ENCODE measurements at places on chromosomes 6 and 20.

DNA sequence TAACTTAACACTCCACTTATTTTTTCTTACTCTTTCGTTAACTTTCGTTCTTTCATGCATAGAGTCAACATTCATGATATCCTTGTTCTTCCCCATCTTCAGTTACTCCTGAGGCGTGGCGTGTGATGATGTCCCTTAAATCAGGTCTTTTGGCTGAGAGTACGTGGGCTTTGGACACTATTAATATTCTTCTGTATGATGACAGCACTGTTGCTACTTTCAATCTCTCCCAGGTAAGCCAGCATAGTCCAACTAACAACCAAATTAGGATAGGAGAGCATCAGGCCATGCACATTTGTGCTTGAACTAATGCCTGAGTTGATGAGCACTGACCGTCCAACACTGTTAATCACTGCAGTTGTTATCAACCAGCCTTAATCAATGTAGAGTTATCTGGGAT, 119.6 kb downstream of the TMEM242 start:
- DNase-seq, result no peak

- no peak for DNase-seq
Observed at GRCh38 chr6:14442242-14442641, 324.7 kb downstream of the CD83 start.

- no peak for DNase-seq
Observed at GRCh38 chr20:50488236-50488806, 21.9 kb upstream of the PTPN1 start.

- DNase-seq, result no peak
Observed at GRCh38 chr6:143734641-143735063, 56.9 kb downstream of the PHACTR2 start.

- peak; percentile 25 for DNase-seq
Observed at GRCh38 chr6:133241086-133241900, at the start of gene EYA4. TSS of gene EYA4 (plus strand) at chr6:133241357. CDS start at chr6:133274781, 33,424 bp downstream.

DNA sequence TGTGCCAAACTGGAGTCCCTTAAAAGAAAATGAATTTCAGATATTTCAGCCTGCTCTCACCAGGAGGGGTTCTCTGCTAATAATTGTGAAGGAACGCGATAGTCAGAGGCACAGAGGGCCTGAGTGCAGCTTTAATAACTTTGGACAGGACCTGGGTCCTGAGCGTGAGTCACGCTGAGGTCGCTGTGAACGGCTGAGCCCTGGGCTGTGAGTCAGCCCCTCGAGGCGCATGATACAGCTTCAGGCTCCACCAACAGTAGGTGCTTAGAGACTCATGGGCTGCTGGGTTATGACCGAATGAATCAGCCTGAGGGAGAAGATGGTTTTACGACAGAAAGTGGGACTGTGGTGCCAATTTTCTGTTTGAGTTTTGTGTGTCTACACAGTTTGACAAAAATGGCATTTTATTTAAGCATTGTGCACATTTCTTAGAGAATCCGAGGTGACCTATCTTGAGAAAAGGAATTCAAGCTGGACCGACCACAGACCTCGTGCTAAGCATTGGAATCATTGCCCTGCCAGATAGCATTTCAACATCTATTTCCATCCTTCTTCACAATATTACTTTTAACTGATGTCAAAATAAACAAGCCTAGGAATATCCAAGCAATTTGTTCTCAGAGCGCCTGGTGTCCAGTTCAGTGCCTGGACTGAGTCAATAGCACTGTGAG, 183.0 kb downstream of the THBS2 start:
- peak; percentile 100 for DNase-seq

DNA sequence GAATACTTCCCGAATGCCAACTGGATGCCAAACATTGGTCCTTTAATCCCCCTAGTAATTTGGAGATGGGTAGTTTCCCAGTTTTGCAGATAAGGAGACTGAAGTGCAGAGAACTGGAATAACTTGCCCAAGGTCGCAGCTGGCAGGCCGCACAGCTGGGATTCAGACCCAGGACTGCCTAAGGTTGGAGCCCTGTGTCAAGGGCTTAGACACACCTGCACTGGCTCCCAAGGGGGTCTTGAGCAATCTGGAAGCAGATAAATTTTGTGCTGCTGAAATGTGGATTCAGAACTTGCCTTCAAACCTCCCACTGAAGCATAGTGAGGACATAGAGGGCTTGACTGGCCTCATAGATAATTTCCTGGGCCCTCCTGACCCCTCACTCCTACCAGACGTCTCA, 30.5 kb downstream of the FOXP4 start:
- DNase-seq, result no peak

GRCh38 chr6:132811276-132811675, 3.1 kb upstream of the RPS12 start:
- DNase-seq, result no peak

DNA sequence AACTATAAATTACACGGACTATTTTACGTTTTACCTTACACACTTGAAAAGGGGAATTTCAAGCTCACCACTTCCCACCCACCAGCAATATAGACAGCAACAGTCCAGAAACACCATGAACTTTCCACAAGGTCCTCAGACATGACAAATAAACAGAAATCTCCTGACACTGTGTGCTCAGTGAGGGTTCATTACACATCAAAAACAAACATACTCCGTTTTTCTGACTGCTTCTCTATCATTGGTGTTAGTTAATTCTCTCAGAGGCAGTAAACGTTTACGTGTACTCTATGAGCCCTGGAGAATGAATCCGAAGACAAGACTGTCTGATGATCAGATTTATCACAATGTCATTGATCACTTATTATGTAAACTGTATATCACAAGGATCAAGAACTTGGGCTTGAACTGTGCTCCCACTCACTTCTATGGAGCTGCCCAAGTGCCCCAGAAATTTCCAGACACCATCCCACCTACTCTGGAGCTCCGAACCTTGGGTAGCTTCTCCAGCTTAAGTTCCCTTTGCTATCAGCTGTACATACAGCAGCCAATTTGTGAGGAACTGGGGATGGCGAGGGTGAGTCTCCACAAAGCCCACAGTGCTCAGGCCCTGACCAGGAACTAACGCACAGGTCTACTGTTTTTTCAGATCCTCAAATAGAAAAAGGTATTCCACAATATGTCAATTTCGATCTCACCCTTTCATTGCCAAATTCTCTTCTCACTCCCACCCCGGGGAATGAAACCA, 86.0 kb downstream of the ALDH8A1 start:
- DNase-seq, result no peak

GRCh38 chr20:33362898-33363297, 38.4 kb downstream of the CDK5RAP1 start:
- DNase-seq, result no peak

- peak; percentile 35 for DNase-seq
Observed at GRCh38 chr6:158536891-158537798, 22.7 kb upstream of the TMEM181 start.

- DNase-seq, result no peak
Observed at GRCh38 chr6:36019167-36019566, 5.3 kb downstream of the SLC26A8 start.

GRCh38 chr6:46972531-46972930, 50.8 kb upstream of the ADGRF5 start:
- DNase-seq, result no peak

GRCh38 chr6:117050301-117050700, 173.3 kb downstream of the RFX6 start:
- no peak for DNase-seq

GRCh38 chr6:161393839-161394364, 120.0 kb upstream of the AGPAT4 start:
- DNase-seq, result peak; percentile 86

DNA sequence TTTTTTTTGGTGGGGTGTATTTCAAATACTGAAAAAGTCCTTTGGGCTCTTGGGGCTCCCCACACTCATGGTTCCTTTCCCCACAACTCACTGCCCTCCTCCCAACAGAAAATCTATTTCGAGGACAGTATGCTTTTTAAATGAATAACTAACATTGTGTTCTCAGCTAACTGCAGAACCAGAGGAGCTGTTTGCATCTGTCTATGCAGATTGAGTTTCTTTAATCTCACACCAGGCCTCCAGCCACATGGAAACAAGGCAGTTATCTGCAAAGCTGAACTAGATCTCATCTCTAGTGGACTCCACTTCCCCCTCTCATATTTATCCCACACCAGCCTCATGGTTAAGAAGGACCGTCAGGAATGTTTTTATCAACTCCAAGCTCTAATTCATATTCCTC, 955.1 kb downstream of the KIF16B start:
- no peak for DNase-seq

DNA sequence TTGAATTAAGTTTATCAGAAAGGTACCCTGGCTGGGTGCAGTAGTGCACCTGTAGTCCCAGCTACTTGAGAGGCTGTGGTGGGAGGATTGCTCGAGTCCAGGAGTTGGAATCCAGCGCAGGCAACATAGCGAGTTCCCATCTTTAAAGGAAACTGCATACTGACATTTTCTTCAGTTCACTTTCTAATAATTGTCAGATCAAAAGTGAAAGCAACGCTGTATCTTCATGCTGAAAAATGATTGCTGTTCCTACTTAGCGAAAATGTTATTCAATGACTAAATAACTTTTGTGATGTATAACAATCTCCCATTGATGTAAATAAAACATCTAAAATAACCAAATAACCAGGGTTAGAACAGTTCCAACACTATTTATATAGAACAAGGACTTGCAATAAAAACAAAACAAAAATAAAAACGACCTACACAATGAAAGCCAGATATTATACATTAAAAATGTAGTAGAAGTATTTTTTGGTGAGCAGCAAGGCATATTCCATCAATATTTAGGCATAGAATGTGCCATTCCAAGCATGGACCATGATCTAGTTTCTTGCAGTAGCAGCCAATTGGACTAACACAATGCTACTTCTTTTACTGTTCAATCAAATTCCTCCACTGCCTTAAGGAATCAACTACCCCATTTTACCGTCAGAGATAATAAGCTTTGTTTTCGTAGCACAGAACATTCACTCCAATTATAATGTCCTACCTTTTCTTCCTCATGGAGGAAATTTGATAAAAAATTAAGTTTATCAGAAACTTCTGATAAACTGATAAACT, 1.5 kb downstream of the LATS1 start:
- peak; percentile 25 for DNase-seq

GRCh38 chr20:5687884-5688283, 62.3 kb upstream of the SHLD1 start:
- DNase-seq, result no peak

DNA sequence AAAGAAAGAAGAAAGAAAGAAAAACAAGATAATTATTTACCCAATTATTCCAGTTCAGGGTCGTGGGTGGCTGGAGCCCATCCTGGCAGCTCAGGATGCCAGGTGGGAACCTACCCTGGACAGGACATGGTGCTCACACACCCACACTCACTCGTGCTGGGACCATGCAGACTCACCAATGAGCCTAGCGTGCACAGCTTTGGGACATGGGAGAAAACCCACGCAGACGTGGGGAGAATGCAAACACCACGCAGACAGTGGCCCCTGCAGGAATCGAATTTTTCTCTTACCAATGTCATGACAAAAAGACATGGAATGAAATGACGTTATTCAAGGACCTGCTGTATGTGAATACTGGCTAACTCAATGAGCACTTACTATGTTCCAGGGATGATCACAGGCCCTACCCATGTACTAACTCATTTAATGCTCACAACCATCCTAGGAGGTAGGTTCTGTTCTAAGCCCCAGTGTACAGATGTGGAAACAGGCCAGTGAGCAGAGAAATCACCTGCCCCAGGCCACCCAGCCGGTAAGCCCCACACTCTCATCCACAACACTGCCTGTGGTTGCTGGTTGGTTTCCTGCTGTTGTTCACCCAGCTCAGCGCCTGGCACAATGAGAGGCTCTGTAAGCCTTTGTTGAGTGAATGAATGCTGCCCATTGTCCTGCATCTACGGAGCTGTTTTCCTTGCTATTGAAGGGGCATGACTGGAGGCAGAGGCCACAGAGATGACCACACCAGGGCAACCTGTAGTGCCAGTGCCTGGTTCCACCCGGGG, 6.8 kb upstream of the PI16 start:
- no peak for DNase-seq

DNA sequence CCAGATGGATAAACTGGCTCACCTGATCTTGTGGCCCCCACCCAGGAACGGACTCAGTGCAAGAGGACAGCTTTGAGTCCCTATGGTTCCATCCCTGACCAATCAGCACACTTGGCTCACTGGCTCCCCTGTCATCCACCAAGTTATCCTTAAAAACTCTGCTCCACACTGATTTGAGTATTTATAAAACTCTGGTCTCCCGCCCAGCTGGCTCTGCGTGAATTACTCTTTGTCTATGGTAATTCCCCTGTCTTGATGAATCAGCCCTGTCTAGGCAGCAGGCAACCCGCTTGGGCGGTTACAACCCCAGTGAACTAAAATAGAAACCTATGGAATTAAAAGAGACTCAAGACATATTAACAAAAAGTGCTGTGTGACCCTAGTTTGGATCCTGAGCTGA, 38.1 kb upstream of the CD83 start:
- DNase-seq, result peak; percentile 78

DNA sequence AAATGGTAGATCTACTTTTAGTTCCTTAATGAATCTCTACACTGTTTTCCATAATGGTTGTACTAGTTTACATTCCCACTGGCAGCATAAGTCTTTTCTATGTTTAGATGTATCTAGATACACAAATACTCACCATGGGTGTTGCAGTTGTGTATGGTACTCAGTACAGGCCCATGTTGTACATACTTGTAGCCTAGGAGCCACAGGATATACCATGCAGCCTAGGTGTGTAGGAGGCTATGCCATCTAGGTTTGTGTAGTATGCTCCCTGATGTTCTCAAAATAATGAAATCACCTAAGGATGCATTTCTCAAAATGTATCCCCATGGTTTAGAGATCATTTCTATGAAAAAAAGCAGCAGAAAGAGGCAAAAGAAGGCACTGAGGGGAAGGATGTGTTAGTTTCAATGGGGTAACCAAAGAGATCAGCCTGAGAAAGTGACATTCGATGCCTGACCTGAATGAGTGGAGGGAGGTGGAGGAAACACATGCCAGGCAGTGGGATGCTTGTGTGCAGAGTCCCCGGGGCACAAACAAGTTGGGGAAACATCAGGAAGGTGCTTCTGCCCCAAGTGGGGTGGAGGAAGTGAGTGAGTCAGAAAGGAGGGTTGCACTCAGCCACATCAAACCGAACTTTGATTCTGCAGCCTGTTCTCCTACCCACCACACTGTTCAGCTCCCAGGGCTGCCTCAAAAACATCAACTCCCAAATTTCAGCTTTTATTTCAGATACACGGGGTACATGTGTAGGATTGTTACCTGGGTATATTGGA, 191.2 kb downstream of the ZNF217 start:
- DNase-seq, result no peak

GRCh38 chr6:47195011-47195650, 114.6 kb downstream of the TNFRSF21 start:
- DNase-seq, result no peak

- no peak for DNase-seq
Observed at GRCh38 chr20:5171790-5172164, 45.0 kb downstream of the CDS2 start.

GRCh38 chr6:134714679-134715078, 235.2 kb downstream of the ALDH8A1 start:
- peak; percentile 71 for DNase-seq

- DNase-seq, result no peak
Observed at GRCh38 chr6:7762760-7763159, 36.9 kb downstream of the BMP6 start.

All from astrocyte (in vitro differentiated cells and primary cell).